NCI-H1930 (cell line): ENCODE measurements at places on chromosomes 5 and 9.

DNA sequence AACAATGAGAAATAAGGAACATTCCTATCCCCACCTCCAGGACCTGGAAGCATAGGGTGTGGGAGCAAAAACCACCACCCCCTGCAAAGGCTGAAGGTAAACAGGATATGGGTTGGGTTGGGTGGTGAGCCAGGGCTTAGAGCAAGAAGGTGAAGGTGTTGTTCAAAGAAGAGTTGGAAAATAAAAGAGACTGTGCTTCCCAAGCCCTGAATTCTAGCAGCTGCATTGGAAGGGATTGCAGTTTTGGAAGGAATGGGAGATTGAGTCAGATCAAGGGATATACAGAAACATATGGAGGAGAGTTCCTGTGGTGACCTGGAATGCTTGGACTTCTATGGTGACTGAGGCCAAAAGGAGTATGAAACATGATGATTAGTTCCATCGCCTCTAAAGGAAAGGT is 24.7 kb upstream of the MTAP start:
- DNase-seq, result no peak

DNA sequence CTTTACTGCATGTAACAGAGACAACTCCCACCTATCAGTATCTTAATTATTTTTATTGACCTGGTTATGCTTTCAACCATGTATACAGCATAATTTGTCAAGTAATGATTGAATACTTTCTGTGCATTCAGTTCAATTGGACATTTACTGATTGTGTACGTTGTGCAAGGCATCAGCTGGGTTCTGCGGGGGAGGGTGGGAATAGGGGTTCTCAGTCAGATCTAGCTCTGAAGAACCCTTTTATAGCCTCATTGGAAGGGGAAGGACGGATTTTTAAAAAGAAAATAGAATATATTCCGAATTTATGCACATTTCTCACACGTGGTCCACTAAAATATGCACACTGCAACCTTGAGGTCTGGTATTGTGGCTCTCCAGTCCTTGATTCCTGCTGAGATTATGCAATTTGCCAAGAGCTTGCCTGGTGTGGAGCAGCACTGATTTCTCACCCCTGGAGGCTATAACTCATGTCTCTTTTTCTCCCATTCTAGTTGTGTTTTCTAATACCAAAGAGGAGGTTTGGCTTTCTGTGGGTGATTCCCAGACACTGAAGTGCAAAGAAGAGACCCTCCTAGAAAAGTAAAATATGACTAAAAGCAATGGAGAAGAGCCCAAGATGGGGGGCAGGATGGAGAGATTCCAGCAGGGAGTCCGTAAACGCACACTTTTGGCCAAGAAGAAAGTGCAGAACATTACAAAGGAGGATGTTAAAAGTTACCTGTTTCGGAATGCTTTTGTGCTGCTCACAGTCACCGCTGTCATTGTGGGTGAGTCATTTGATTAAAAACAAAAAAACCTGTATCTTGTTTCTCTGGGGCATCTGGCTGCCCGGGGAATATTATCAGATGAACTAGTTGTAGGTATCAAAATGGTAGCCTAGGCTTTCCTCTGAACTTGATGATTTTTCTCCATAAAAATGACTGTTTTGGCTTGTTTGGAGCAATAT is 1.7 kb downstream of the SLC1A3 start:
- no peak for DNase-seq

GRCh38 chr9:34254141-34254913 is 74.7 kb downstream of the KIF24 start:
- no peak for DNase-seq

- no peak for DNase-seq
These were observed 79.4 kb downstream of the ESM1 start for GRCh38 chr5:54905942-54906537.

GRCh38 chr5:170722316-170722715 is 61.2 kb upstream of the GABRP start:
- DNase-seq, result no peak

DNA sequence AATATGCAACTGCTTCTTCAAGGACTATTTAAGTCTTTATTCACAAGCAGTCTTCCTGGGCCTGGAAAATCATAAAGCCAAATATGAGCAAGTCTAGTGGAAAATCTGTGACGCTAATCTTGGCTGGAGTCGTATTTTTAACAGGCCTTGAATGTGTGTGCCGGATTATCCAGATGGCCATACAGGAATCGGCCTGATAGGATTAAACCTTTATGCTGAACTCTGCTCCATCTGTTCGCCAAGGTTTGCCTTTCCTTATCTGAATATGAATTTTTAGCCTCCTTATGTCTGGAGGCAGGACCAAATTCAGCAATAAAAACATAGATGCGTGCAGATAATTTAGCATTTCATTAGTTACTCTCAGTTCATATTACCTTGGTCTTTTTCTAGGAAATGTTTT is 294.5 kb downstream of the EBF1 start:
- DNase-seq, result no peak

DNA sequence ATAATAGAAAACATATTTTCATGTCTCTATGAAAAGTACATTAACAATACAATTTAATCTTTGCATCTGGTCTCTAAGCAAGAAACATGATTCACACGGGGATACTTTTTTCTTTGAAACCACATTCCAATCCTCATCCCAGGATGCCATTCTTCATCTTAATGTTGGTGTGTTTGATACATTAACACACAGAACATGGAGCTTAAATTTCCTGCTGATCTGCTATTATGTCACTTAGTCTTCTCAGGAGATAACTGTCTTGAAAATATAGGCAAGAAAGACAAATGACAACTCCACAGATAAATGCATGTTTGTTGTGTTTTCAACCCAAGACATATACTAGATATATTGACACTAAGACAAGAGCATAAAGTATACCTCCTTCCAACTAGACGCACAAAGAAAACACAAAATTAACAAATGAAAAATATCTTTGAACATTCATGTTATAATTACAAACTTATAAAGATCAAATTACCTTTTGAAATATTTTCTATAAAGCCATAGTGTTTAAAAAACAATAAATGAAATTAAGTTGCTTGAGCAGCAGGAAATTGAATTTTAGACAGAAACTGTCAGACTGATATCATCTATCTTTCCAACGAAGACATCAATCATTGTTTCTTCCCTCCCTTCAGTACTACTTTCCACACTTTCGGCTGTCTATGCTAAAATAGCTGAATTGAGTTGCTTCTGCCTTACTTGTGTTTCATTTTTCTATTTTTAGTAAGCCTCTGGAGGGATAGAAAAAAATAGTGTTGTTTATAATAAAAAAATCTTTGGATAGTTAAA is 1676.7 kb upstream of the CDH9 start:
- no peak for DNase-seq

DNA sequence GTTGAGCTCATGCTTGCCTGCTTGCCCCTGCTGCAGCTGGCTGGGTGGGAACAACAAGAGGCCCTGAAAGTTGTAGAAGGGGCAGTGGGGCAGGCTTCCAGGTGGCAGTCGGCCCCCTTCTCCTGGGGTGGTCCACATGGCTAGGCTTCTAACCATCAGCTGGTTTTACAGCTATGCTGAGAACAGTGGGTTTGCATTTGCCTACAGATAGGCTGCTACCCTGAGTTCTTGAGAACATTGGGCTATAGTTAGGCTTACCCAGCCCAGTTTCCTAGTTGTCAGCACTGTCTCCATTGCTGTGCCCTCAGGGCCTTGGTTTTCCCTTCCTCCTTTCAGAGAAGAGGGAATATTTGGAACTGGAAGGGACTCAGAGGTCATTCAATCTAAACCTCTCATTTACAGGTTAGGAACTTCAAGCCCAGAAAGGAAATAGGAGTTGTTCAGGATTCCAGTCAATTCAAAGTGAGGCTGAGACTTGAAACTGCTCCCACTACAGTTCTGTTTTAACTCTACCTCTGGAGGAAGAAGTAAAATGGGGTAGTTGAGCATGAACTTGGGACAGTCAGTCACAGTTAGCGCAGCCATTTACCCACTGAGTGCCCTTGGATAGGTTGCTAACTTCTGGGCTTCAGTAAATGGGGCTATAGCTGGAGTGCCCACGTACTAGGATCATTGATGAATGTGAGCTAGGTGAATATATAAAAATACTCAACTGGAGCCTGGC is 11.5 kb downstream of the LARP1 start:
- DNase-seq, result no peak

GRCh38 chr9:76882686-76883085 is 23.2 kb downstream of the PRUNE2 start:
- no peak for DNase-seq

DNA sequence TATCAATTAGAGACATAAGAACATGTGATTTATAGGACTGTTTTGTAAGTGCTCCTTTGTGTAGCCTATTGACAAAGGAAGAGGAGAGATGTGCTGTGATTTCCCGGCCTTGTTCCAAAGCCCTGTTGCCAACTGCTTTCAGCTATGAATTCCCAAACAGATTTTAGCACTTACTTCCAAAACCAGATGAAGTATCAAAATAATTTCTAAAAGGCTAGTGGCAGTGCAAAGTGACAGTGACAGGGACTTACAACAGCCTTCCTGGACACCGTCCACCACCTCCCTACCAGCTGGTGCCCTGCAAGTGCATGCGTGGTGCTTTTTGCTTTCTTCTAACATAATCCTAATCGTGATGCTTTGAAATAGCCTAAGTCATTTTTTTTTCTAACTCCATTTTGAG is 254.1 kb upstream of the ACTBL2 start:
- no peak for DNase-seq
